Inflammatory macrophage treated with lipopolysaccharide for 4 hours (primary cell): ENCODE measurements at places on chromosomes 12 and 14.

DNA sequence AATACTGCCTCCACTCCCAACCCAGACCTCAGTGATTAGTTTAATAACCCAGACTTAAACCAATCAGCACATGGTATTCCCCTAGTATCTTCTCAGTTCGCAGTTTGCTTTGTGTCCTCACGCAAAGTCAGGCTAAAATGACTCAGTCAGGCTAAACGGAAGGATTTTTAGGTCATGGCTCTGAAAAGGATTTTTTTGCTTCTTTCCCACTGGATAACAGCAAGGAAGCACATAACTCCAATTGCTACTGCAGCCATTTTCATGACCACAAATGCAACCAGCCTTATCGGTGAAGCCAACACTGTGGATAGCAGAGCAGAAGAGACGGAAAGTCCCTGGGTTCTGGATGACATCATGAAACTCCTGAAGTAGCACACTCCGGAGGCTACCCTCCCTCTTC is 67.7 kb downstream of the ZC3H14 start:
- no peak for DNase-seq

- no peak for DNase-seq
Observed at GRCh38 chr12:106154751-106155273, 16.1 kb upstream of the NUAK1 start.

DNA sequence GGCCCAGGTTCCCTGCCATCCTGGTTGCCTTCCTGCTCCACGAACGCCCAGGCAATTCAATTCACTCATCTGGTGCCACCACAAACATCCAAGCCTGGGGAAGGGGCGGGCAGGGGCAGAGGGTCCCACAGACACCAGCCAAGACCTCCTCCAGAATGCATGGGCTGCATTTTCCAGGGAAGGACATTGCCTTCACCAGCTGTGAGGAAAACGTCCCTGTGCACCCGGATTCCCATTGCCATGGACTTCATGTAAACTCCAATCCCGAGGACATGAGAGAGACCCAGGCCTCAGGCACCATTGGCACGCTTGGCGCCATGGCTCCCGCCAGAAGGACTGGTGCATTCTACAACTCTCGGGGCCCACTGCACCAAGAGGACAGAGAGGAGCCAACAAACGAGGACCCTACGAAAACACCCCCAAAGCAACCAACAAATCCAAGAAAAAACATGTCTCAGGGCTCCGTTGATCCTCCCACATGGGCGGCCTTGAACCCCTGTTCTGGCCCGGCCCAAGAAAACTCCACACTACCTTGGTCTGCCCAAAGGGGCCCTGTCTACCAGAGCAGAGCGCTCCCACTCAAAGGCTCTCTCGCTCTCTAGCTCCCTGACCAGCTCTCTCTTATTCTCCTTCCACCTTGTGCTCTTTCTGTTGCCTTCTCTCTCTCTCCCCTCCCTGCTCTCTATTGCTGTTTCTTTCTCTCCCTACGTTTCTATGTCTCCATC is 183.9 kb downstream of the ALG10 start:
- no peak for DNase-seq

- no peak for DNase-seq
Observed at GRCh38 chr14:93030761-93031160, 85.0 kb downstream of the ITPK1 start.

- DNase-seq: no peak
Observed at GRCh38 chr14:91352728-91353692, 64.6 kb downstream of the CCDC88C start.

GRCh38 chr14:32478050-32478449 is 149.0 kb downstream of the AKAP6 start:
- no peak for DNase-seq
